ENCODE measurements at places on chromosomes 3 and 15. TPM values are rescaled to one million over a fixed set of nuclear protein-coding genes. Genes with fewer than 3 reads are reported as not detected.

The LRRIQ4 gene
- total RNA-seq: not detected

The IL17RD gene
- total RNA-seq: 5.8 TPM

The GOLGA8B gene
- 36.6 TPM for total RNA-seq

The GABRR3 gene
- not detected for total RNA-seq

DNA sequence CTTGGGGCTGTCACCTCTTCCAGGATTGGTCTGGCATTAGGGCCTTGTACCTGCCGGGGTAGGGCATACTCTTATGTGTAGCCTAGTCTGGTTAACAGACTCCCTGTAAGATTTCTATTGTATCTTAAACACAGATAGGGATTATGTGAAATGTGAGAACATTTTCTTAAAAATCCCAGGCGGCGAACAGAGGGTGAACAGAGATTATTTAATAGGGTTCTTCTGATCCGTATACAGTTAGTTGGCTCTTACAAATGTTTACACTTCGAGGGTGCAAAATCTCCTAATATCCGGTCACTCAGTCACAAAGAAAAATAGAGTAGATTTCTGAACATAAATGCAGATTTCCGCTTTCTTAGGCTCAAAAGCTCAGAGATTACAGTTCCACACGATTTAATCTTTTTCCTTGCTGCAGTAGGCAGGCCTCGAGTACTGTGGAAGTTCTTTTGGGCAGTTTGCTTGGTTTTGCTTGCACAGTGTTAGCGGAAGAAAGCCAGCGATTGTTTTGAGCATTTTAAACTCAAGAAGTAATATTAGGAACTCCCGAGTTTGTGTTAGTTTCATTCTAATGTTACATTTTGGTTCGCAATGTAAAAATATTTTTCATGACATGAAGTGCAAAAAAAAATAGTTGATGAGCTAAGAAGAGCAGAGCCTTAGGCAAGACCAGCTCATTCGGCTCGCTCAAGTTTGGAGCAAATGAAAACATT is 993 bp downstream of the PLCL2 start:
- DNase-seq: no peak

GRCh38 chr3:190491533-190492054 is 22.3 kb upstream of the IL1RAP start:
- peak; percentile 46 for DNase-seq

- DNase-seq: no peak
Observed at GRCh38 chr3:145882436-145882835, 278.5 kb downstream of the PLOD2 start.

GRCh38 chr3:31636049-31636448 is 103.3 kb downstream of the STT3B start:
- no peak for DNase-seq

DNA sequence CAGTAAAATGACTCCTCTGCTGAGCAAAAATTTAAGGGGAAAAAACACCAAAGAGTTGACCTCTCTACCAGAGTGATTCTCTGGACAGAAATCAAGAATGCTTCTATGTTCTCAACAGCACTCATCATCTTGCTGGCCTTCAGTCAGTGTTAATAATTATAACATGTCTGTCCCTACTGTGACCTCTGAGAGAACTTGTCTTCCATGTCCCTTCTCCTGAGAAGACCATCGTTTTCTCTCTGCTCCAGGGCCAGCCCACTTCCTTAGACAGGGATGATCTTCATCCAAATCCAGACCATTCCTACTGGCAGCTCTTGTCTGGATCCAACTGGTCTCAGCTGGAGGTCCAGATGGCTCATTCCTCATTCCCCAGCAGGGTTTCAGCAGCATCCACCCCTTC is 139.0 kb upstream of the NECTIN3 start:
- DNase-seq: no peak

The PLA1A gene
- total RNA-seq: 0.78 TPM

DNA sequence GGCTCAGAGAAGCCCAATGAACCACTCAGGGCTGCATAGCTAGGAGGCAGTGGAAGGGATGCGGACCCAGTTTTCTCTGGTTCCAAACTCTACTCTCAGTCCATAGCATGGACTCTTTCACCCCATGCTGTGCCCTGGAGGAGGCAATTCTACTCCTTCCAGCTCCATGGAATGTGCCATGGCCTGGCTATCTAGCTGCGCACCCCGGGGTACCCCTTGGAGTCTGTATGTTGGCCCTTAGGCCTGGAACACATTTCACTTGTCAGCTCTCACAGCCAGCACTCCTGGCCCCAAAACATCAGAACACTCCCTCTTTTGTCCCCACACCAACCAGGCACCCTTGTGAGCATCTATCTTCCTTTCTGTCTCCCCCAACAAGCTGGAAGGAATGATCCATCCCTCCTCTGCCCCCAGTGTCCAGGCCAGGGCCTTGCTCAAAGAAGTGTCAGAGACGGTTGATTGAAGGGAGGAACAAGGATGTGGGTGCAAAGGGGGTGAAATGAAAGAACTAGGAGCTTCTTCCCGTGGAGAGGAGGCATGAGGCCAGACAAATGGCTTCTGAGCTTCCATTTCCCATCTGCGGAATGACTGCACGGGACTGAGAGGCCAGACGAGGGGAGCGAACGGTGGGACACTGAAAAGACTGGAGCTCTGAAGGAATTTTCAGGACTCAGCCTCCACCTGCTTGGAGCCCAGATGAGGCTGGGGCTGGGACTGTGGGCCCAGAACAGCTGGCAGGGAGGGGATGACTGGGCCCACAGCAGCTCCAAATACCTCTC is 2.8 kb downstream of the PRSS50 start:
- peak; percentile 2 for DNase-seq

GRCh38 chr3:148269816-148270215 is 427.9 kb upstream of the AGTR1 start:
- no peak for DNase-seq
